ENCODE measurements at places on chromosomes 3 and 15.

DNA sequence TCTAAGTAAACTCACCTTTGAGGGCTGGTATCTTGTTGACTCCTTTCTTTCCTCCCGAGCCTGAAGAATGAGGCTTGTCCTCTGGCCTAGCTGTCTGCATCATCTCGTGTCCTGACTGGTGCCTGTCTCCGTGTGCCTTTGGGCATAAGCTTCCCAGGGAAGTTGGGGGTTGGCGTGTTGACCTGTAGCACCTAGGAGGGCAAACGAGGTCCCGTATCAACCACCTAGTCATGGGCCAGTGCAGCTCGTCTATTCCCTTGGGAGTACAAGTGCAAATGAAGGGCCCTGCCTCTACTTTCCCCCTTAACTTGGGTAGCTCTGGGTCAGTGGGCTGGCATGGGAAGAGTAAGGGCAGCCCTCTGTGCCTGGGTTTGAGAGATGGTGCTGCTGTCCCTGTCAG is 8.7 kb downstream of the TEX264 start:
- no peak for DNase-seq

GRCh38 chr3:10956986-10957385 is 35.6 kb upstream of the SLC6A1 start:
- no peak for DNase-seq

GRCh38 chr3:88195951-88196434 is 46.2 kb downstream of the C3orf38 start:
- DNase-seq: no peak

GRCh38 chr3:133442518-133442917 is 42.7 kb downstream of the BFSP2 start:
- DNase-seq: no peak

- no peak for DNase-seq
These were observed 79.5 kb upstream of the PXYLP1 start for GRCh38 chr3:141152130-141152529.

DNA sequence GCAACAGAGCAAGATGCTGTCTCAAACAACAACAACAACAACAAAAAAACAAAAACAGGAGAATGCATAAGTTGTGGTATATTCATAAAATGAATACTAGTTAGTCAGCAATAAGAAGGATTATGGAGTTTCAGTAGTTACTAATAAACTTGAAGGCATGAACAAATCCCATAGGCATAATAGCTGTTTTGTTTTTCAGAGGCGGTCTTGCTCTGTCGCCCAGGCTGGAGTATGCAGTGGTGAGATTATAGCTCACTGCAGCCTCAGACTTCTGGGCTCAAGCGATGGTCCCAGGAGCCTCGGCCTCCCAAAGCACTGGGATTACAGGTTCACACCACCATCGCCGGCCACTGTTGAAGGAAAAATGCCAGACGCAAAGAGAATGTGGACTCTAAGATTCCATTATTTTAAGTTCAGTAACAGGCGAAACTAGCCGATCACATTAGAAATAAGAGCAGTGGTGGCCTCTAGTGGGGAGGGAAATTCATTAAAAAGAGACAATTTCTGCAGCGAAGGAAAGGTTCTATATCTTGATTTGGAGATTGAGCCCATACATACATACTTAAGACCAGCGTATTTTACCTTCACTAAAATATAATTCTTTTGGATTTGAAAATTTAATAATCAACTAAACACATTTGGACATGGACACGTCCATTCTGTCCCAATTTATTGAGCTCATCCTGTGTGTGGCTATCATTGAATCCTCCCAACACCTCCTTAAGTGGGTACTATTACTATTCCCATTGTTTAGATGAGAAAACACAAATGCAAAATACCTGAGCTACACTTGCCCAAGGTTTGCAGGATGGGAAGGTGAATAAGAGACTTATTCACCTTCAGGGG is 27.4 kb upstream of the HDAC11 start:
- peak; percentile 73 for DNase-seq

DNA sequence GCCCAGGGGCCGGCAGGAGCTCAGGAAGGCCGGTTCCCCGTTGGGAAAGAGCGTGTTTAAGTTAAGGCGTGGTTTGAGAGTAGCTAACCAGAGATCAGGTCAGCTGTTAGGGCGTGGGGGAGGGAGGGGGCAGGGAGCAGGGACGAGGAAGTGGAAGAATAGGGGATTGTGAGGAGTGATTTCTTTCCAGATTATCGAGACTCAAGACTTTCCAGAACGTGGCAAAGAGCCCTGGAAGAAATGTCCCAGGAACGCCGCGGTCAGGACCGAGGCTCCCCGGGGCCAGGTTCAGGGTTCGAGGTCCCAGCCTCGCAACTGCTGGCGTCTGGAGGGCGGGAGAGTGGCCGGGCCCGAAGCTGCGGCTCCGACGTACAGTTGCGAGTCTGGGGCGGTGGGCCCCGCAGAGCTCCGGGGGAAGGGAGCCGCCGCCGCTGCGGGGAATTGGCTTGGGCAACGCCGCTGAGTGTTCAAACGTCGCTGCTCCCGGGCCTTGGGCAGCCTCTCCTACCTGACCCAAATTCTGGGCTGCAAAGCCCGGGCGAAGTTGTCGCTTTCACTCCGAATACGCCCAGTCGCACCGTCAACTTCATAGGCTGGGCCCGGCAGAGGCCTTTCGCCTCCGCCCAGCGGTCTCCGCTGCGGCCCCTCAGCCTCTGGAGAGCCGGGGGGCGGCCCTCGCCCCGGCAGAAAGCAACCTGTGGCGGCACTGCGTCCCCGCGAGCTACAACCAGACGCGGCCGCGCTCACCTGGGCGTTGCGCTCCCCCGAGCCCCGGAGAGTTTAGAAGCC is 9.5 kb downstream of the ISL2 start:
- DNase-seq: no peak

DNA sequence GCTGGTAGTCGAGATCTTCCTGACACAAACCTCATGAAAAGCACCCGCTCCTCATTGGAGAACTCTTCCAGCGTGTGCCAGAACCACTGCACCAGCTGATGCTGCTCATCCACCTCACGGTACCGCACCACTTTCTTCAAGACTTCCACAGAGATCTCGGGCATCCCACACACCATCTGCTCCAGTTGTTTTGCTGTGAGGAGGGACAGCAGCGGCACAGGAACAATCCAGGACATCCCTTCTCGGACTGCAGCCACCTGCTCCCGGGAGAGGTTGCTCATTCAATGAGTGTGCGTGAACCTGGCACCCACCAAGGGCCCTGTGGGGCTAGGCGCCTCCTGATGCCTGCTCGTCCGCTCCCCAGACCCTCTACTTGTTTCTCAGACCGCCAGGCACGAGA is 15.1 kb downstream of the FBXL22 start:
- no peak for DNase-seq

DNA sequence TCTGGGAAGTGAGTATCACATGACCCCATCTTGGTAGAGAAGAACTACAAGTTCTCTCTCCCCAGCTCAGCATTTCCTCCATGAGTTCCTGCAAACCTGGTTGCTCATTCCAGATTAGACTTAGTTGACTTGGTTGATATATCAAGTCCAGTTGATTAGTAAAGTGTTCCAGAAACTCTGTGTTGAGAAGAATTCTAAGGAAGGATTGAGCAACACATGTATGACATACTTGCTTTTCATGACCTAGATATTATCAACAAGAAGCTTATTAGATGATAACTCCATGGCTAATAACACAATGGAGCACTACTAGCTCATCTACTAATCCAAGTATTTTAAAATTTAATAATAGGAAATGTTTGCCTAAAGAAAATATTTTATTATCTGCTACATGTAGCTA is 6.4 kb upstream of the EID1 start:
- DNase-seq: no peak

- no peak for DNase-seq
These were observed 27.7 kb upstream of the MFSD1 start for GRCh38 chr3:158773845-158774830.

DNA sequence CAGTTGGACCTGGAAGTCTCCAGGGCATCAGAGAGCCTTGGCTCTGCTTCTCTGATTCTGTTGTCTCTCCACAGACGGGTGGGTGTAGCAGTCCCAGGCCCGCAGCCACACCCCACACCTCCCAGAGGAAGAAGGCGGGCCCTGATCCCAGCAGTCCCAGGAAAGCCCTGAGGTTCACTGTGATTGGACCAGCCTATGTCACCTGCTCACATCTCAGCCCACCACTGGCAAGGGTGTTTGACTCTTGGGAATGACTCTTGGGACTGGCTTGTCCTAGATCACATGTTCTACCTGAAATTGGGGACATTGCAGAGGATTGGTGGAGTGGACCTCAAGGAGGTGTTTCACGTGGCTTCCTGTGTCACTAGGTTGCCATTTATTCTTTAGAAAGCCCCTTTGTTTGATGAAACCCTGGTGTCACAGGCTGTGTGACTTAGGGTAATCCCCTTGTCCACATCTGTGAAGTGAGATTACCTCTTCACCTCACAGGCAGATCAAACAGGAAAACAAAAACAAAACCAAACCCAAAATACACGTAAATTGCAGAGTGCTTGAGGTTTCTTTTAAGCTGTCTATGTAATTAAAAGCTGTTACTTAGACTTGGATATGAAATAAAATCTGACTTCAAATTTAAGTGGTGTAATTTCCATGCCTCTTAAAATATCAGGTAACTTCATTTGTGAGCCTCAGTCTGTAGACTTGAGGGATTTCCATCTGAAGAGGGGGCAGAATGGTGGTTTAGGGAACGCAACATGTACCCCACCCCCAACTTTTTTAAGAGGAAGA is 26.7 kb downstream of the FLNB start:
- no peak for DNase-seq

DNA sequence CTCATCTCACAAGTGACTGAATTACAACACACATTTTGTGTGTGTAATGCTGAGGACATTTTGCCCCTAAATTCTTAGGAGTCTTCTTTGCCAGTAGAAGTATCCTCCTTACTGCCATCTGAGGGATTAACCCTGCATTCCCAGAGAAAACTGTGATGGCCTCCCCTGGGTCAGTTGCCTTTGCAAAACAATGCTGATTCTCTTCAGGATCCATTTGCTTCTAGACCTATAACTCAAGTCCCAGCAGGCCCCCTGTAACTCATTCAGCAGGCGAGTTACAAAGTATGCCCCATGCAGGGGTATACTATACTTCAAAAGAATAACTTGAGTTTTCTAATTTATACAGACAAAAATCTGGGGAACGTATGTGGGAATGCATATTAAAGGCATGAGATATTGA is 6.6 kb upstream of the MCF2L2 start:
- DNase-seq: no peak

GRCh38 chr3:139718415-139718814 is 40.6 kb upstream of the NMNAT3 start:
- DNase-seq: peak; percentile 55

GRCh38 chr3:127078626-127079025 is 95.7 kb downstream of the PLXNA1 start:
- no peak for DNase-seq

DNA sequence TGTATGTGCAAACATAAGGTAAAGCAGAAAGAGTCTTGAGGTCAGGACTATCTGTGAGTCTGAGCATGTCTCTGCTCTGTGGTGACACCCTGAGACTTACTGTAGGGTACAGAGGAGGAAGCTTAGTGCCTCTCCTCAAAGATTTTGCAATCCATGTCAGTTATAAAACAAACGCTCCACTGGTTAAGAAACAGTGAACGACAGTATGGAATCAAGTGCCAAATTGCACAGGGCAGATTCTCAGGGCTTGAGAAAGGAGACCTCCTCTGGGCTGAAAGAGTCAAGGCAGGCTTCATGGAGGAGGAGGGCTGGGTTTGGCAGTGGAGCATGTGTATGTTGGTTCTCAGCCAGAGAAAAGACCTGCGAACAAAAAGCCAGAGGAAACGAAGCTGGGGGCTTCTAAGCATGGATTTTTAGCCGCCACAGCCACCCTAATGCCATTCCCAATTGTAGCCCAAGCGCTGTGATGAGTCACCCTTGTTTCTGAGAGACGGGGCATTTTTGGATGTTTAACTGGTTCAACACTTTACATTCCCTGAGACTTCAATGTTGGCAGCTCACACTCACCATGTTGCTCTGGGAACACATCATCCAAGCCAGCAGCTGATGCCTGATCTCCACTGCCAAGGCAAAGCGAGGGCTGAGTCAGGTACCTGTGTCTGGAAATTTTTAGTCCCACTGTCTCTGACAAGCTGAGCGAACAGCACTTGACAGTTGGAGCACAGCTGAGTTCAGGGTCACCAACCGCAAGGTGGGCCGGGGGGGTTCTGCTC is 3.4 kb upstream of the DGKG start:
- DNase-seq: no peak

GRCh38 chr3:176692199-176692965 is 504.9 kb downstream of the TBL1XR1 start:
- DNase-seq: no peak
